ENCODE measurements at places on chromosomes 1 and 21. TPM values are rescaled to one million over a fixed set of nuclear protein-coding genes. Genes with fewer than 3 reads are reported as not detected.

Gene CD2
- 0.73 TPM for polyA plus RNA-seq

Gene TARDBP
- polyA plus RNA-seq = 344 TPM

Gene HTR6
- polyA plus RNA-seq = not detected

Gene CDA
- 0.52 TPM for polyA plus RNA-seq

Measured in left lung (tissue), 14 donors.